ENCODE measurements at places on chromosomes 7 and 10. TPM values are rescaled to one million over a fixed set of nuclear protein-coding genes. Genes with fewer than 3 reads are reported as not detected.

DNA sequence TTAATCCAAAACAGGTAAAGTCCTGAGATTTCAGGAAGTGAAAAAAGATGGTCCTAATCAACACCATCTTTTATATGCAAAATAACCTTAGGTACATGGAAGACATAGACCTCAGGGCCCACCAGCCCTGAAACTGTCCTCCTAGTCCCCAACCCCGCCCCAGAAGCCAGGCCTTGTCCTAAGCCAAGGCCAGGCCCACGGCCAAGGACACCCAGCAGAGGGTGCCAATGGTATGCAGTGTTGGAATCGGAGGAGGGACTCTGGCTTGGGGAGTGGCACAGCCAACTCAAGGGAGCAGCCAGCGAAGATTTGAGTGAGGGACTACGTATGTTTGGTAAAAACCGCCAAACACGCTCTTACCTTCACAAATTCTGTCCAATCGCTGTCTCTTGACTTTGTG, 96.7 kb downstream of the ZRANB1 start:
- no peak for DNase-seq

DNA sequence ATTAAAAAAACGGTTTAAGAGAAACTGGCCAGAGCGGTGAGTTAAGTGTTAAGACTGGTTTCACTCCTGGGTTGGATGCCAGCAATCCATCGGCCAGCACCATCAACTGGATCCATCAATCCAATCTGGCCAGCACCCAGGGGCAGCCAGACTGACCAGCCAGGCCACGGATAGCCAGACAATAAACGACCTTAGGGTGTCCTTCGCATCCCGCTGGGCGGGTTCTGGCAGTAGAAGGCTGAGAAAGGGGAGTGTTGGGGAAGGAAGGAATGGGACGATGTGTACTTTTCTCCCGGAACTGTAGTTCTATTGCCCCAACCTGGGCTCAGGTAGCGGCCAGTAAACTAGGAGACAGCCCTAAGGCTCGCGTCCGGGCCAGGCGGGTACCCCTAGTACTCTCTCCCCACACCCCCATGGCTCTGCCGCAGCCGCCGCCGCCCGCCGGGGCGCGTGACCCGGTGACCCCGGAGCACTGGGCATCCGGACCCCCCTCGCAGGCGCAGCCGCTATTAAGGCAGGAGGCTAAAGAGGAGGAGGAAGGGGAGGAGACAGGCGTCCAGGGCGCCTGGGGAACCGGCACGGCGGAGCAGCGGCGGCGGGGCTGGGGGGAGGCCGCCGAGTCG, at the start of gene CASD1:
Gene CASD1, plus strand, starts transcription at position 546 of the 623 bp plus-strand sequence. CDS start 276 bp downstream, outside the sequence.
- DNase-seq, result peak; percentile 86

DNA sequence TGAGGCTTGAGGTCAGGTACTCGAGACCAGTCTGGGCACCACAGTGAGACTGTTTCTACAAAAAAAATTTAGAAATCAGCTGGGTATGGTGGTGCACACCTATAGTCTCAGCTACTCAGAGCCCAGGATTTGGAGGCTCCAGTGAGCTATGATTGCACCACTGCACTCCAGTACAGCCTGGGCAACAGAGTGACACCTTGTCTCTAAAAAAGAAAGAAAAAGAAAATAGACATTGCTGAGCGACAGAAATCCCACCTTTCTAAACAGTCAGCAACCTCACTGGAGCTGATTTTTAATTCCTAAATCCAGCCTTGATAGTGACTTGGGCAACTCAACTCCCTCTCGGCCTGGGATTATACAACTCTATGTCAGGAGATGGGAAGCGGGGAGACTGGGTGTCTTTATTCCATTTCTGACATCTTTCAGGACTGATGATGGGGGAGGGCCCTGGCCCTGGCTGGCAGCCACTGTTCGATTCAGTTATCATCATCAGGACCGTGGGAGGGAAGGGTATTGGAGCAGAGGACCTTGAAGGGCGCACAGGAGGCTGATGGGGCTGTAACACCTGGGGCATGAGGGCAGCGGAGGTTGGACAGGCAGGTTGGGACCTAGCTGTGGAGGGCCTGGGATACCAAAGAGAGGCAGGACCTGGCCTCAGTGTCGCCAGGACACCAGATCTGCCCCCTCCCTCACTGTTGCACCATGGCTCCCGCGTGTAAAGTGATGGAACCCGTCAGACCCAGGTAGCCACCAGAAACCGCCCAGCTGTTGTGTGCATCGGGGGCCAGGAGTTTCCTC, 14.7 kb downstream of the HSPB1 start:
- no peak for DNase-seq

DNA sequence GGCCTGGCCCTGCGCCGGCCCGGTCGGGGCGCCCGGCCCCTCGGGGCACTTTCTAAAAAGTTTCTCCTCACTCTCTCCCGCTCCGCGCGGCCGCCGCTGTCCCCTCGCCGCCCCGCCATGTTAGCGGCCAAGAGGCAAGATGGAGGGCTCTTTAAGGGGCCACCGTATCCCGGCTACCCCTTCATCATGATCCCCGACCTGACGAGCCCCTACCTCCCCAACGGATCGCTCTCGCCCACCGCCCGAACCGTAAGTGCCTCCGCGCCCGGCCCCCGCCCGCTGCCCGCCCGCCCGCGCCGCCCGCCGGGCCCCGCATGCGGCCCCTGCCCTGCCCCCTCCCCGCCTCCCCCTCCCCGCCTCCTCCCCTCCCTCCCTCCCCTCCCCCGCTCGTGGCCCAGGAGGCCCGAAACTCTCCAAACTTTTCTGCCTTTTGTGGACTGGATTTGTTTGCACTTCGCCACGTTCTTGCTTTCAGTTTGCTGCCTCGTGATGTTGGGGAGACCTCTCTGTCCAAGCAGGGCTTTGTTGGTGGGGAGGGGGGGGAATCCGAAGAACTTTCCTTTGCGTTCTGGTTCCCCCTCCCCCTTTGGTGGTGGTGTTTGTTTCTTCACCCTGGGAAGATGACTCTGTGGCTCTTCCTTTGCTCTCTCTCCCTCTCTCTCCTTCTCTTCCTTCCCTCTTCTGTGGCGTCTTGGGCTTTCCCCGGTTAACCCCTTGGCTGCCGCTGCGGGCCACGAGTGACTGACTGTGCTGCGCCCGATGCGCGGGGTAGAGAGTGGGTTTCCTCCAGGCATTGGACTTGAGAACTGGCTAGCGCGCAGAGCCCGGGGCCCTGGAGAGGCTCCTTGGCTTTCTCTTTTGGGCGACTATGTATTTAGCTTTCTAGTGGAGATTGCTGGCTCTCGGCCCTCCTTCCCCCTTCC, 1.6 kb downstream of the TCF7L2 start:
- DNase-seq, result peak; percentile 74

DNA sequence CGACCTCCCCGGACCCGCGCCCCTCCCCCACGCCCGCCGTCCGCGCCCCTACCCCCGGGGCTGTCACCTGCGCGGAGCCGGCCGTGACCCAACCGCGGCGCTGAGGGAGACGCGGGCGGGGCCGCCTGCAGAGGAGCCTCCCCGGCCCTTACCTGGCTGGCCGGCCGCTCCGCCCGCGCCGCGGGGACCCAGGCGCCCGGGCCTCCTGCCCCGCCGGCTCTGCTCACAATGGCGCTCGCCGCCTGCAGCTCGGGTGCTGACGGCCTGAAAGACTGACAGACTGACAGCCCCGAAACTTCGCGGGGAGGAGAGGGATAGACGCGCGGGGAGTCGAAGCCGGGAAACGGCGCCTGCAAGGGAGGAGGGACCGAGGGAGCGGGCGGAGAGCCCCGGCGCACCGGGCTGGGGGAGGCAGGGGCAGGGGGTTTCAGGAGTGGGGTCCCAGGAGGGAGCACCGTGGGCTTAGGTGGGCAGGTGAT, 393 bp downstream of the ZNF467 start:
- DNase-seq, result peak; percentile 83

DNA sequence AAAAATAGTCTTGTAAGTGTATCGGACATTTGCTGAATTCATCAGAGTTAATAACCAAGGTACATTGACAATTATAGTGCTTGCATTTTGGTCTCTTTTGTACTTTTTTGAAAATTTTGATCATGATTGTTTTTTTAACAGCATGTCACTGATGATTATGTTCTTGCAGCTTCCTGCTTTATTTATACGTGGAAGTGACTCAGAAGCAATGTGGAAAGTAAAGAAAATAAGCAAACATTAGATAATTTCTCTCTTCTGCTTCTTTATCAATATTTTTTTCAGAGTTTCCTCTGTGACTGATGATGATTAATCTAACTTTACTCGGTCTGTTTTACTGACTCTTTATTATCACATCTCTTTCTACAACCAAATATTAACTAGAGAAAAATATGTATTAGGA, 1351.9 kb downstream of the REEP3 start:
- DNase-seq, result no peak

The TSPAN33 gene
- 14.9 TPM for total RNA-seq

- DNase-seq, result no peak
Observed at GRCh38 chr10:112832361-112832878, 117.6 kb upstream of the TCF7L2 start.

The VWC2 gene
- total RNA-seq, result 8.0 TPM

The NEUROG3 gene
- total RNA-seq, result not detected

DNA sequence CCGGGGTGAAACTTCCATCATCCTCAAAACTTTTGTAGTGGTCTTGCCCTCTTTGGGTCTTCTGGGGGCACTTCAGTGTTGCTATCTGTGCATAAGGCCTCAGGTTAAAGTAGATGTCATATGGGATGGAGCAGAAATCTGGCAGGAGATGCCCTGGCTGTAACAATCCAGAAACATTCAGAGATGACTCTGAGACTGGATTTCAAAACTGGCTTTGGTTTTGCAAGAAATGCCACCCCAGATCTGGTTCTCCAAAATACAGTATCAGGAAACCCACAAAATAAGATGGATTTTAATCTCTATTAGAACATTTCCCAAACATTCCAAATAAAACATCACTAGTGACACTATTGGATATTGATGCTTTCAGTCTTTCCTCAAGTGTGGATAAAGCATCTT, 191.5 kb downstream of the REEP3 start:
- no peak for DNase-seq

- DNase-seq, result no peak
Observed at GRCh38 chr7:106693677-106694353, 32.9 kb upstream of the CCDC71L start.

DNA sequence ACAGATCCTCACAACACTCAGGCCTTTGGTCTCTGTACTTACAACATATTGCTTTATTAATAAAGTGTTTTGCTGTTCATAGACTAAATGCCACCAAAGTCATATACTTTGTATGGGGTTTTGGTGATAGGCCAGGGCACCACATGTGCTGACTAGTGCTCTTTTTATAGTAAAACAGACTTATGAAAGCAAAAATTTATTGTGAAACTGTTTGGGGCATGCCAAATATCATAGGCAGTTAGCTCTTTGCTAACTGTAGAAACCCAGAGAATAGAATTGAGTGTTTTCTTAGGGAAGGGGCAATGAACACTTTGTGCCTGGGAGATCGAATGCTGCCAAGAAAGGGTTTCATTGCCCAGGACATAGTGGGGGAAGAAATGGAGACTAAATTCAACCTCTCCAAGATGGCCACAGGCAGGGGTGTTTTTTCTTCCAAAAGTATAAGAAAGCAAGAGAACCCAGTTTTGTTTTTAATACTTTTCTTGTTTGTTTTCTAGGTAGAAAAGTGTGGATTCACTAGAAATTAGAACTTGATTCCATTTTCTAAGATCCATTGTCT, 142.7 kb downstream of the TRIL start:
- DNase-seq, result no peak

DNA sequence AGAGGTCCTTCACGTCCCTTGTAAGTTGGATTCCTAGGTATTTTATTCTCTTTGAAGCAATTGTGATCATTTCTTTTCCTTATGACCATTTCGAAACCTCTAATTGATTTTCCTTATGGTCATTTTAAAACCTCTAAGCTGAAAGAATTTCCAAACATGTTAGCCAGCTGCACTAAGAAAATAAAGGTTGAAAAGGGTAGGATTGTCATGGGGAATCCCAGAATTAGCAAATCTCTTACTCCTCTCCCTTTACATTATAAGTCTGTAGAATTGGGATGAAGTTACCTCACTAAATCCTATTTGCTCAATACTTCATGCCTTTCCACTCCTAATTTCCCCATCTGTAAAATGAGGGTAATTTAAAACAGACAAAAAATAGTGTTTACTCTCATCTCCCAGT, 79.5 kb downstream of the FAM185A start:
- no peak for DNase-seq

All from Right ventricle myocardium inferior (tissue), 1 donor.